ENCODE measurements at places on chromosomes 7 and 10.

DNA sequence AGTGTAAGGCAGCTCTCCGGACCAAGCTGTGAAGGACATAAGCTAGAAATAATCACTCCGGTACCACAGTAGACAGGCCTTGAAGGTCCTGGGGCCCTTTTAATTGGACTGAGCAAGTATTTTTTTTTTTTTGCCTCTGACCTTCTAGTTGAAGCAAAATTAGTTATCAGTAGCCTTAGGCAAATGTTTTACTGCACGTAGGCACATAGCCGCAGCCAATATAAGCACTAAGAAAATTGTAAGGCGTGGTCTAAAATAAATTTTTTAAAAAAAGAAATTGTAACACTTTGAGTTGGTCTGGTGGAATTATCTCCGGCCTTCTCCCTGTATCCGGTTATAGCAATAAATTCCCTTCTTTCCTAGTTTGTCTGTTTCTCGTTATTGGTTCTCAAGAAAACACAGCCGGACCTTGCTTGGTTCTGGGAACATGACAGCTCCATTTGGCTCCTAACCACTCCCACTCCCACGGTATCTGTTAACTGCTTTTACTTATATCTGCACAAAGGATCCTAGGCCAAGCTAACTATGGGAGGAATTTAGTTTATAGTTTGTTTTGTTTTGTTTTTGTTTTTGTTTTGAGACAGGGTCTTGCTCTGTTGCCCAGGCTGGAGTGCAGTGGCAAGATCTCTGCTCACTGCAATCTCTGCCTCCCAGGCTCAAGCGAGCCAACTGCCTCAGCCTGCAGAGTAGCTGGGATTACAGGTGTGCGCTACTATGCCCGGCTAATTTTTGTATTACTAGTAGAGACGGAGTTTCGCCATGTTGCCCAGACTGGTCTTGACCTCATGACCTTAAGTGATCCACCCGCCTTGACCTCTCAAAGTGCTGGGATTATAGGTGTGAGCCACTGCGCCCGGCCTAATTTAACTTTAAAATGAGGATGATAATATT, 124.4 kb upstream of the KIF5B start:
- DNase-seq: no peak

DNA sequence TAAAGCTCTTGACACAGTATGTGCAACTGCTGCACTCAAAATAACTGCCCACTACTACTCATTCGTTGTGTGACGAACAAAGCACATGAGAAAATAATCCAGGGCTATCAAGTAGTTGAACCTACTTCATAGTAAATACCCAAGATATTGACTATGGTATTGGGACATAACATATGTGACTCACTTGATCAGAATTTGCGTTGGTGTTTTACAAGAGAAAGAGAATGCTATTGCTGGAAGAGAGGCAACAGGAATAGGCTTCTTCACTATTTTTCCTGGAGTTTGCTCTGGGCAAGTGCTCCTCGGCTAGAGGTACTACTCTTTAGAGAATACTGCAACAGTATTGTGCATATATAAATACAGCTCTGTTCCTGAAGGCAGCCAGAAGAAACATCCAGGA, 2.5 kb downstream of the DGKB start:
- DNase-seq: no peak

DNA sequence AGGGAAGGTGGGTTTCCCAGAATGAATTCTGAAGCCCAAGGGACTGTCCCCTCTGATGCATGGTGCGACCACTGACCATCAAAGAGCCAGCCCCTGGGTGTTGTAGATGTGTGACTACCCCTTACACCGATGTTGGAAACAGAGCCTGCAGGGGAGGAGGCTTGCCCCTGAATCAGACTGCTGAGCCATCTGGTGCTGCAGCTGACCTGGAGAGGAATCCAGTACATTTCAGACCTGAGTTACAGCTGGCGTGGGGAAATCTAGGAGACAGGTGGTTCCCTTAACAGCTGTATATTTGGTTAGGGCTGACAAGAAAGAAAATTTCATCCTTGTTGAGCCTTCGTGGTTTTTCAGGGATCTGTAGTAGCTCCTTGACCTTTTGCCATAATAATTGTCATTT, 195.5 kb downstream of the CELF2 start:
- no peak for DNase-seq

DNA sequence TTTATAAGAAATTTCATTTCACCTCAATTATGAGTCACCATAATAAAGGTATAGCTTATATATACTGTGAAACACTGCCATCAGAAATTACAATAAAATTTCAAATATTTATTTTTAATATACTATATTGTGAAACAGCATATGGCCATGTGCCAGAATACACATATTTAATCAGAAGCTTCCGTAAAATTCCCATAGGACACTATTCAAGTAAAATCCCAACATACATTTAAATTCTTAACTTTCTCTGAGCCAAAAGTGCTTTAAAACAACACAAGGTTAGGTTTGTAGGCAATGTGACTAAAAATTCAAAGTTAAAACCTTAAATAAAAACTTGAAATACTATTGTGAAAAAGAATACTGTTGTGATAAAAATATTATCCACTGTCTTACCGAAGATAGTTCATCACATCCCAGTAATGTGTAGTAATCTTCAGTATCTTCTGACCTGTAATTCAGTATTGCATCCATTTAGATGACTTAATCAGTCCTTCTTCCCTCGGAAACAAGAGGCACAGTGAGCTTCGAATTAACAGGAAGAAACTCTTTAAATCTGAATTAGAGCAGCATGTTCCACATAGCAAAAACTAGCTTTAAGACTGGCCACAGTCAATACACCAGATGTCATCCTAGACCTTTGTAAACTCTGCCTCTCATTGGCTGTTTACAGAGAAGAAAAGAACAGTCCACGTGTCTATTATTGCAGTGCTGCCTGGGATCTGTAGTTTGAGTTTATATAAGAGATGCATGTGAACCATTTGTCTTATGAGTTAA, at the start of gene DNAJC12:
DNAJC12 (minus strand) TSS at position 648 of the 774 bp plus-strand sequence; CDS start at position 471, 177 bp downstream.
- DNase-seq: peak; percentile 34

DNA sequence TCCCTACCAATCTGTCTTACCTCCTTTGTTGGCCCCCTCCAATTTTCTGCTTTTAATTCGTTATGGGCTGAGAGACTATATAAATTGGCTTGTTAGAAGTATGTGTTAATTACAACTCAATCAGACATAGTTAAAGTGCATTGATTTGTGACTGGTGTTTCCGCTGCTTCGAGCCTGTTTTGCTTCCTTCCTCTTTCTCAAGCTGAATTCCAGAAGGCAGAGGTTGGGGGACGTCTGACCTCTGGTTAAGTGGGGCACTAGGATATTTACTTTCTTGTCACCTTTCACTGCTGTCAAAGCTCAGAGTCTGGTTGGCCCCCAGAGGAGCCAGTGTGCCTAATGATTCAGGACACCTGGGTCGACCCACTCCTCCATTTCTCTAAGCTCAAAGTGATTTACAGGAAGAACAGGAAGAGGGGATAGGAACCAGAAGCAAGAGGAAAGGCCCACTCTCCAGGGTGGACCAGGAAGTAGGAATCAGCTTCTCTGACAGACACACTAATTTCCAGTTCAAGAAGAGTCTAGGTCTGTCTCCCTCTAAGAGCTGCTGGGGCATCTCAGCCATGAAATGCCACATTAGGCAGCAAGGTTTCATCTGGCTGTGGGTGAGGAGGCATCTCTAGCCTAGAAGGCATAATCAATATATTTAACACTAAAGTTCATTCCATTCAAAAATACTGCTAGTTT, 397.2 kb upstream of the NPVF start:
- no peak for DNase-seq

- DNase-seq: no peak
These were observed 158.0 kb downstream of the TRIL start for GRCh38 chr7:28800150-28800549.

DNA sequence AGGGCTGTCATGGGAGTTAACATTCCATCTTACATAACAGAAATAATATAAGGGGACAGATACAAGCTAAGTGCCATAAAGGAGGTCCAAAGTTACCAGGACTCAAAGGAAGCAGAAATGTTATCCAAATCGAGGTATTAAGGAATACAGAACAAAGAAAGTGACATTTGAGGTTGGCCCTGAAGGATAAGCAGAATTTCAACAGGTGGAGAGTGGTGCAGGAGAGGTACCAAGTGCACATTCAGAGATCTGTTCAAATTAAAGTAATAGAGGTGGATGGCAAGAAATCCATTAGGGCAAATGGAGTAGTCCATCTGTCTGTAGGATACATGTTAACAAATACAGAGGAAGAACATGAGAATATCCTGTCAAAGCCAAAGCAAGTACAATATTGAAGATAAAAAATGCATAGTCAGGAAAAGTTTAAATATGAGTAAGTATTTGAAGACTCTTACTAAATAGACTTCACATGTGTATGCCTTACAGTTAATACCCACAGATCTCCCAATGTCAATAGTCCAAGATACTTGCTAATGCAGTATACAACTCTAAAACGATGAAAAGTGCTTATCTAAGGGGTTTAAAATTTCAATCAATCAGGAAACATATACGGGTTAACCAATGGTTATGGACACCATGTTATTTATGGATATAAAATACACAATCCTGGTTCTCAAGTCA, 10.0 kb downstream of the CDK6 start:
- no peak for DNase-seq

- DNase-seq: no peak
These were observed 806.8 kb downstream of the GRM8 start for GRCh38 chr7:126445991-126446390.

DNA sequence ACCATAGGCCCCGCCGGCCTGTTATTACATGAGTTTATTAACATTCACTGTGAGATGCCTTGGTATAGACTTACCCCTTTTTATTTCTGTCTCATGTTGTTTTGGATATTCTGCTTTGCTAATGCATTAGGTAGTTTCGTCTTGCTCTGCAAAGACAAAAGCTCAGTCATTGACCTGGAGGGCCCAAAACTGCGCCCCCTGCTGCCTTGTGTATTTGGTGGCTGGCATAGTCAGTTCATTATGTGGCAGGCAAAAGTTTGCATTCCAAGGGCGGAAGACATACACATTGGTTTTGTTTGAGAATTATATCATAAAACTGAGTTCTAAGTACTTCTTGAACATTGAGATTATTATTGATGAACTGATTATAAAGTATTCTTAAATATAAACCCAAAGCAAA, 372.5 kb downstream of the SDK1 start:
- DNase-seq: peak; percentile 3

- no peak for DNase-seq
These were observed 187.4 kb downstream of the RNLS start for GRCh38 chr10:88395677-88396076.

GRCh38 chr10:129275886-129276285, 191.2 kb upstream of the MGMT start:
- no peak for DNase-seq

- no peak for DNase-seq
These were observed 83.9 kb downstream of the SKIDA1 start for GRCh38 chr10:21441625-21442024.
